Cardiac muscle cell (in vitro differentiated cells and primary cell): ENCODE measurements at places on chromosomes 7 and 10. TPM values are rescaled to one million over a fixed set of nuclear protein-coding genes. Genes with fewer than 3 reads are reported as not detected.

- no peak for DNase-seq
These were observed 154.8 kb downstream of the RAPGEF5 start for GRCh38 chr7:22202141-22202540.

GRCh38 chr7:81468526-81468925 is 301.3 kb downstream of the HGF start:
- no peak for DNase-seq

GRCh38 chr7:150381785-150382122 is 2.6 kb downstream of the ZNF775 start:
- no peak for DNase-seq

- peak; percentile 57 for DNase-seq
These were observed 160.9 kb upstream of the NEBL start for GRCh38 chr10:21057989-21058388.

DNA sequence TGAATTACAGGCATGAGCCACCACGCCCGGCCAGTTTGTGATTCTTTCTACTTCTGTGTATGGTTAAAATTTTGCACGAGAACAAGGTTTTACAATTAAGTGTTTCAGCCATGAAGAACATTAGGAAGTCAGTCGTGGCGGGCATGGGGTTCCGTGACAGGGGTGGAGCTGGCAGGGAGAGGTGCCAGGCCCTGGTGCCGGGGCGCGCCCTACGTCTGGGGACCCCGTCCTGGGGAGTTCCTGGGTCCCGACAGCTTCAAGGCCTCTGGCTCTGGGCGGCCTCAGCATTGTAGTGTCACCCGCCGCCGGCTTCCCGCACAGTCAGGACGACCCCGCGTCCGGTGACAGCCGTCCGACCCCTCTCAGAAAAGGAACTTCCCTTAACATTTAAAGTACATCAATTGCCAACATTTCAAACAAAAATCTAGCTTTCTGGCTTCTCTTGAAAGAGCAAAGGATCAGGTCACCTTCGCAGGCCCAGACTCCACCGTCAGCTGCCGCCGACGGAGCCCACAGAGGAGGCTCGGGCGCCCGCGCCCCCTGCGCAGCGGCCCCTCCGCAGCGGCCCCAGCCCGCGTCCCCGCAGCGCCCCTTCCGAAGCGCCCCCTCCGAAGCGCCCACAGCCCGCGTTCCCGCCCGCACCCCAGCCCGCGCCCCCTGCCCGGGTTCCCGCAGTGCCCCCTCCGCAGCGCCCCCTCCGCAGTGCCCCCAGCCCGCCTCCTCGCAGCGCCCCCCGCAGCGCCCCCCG is 23.2 kb upstream of the MKI67 start:
- no peak for DNase-seq

GRCh38 chr10:28365840-28366239 is 63.0 kb upstream of the MPP7 start:
- no peak for DNase-seq

DNA sequence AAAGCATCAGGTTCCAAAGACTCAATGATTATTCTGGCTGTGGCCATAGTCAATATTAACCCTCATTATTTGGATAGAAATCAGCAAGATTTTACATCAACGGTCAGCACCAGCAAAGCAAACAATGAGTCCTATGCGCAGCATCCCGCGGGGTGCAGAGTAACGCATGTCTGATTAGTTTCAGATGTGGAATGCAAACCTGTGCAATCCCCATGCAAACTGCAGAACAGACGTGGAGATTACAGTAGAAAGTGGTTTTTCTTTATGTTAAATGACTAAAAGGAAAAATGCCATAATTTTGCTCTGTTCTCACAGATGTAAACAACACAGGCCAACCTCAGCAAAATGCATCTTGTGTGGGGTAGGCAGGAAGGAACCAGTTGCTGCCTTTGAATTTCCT is 258.1 kb upstream of the GRB10 start:
- DNase-seq: no peak

DNA sequence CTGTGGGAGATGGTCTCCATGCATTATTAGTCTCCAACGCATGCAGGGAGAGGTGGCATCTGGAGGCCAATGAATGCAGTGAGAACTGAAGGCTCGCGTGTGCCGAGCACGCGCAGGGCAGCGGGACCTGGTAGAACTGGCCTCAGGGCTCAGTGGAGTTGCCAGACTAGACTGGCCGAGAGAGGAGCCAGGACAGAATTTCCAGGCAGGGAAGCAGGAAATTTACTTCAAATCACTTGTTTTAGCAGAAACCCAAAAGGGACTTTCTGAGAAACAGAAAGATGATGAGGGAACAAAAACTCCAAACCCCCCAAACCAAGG is 311.0 kb upstream of the IMMP2L start:
- DNase-seq: no peak

DNA sequence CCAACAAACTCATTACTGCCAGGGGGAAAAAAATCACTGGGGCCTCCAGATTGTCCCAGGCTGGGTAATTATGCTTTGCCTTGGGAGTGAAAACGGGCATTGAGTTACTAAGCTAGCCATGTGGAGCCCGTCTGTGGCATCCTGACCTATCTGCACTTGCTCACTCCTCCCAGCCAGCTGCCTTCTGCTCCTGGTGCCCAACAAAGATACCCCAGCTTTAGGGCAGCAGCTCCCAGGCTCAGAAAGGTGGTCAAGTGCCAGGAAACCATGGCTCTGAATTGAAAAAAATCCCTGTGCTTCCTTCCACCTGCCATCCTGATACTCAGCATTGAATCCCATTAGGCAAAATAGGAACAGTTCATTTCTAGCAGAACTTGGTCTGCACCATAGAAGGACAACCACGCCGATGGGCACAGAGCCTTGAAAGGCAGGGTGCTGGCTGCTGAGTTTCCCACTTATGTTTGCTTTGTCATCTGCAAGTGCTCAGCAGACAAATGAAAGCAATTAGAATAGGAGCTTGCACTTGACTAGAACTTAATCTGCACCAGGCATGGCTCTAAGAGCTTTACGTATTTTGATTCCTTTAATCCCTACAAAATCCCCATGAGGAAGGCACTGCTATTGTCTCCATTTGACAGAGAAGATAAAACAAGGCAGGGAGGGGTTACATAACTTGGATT is 42.8 kb downstream of the HSPA12A start:
- DNase-seq: no peak

DNA sequence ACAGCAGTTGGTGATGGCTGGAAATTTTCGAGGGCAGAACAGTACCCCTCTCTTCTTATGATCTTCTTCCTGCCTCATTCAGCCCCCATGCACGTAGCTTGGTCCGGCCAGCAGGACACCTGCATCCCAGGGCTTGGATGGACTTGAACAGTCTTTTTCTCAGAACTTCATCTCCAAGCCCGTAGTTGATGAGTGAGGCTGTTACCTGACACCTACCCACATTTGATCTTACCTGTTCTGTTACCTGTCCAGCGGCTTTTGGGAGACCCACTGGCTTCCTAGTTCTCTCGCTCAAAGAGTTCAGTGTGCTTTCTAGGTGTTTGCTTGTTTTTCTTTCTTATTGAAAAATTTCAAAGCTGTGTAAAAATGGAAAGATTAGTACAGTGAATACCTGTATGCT is 212.2 kb downstream of the CUX1 start:
- DNase-seq: no peak

DNA sequence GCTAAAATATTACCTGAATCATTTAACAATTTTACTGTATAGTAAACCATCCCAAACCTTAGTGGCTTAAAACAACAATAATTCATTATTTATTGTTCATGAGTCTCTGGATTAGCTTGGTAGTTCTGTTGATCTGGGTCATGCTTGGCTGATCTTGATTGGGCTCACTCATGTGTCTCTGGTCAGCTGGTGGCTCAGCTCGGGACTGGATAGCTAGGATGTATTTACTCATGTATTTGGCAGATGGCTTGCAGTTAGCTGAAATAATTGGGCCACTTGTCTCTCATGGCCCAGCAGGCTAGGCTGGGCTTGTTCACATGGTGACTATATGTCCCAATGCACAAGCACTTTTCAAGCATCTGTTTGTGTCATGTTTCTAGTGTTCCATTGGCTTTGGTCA is 262.8 kb downstream of the BBS9 start:
- DNase-seq: no peak

DNA sequence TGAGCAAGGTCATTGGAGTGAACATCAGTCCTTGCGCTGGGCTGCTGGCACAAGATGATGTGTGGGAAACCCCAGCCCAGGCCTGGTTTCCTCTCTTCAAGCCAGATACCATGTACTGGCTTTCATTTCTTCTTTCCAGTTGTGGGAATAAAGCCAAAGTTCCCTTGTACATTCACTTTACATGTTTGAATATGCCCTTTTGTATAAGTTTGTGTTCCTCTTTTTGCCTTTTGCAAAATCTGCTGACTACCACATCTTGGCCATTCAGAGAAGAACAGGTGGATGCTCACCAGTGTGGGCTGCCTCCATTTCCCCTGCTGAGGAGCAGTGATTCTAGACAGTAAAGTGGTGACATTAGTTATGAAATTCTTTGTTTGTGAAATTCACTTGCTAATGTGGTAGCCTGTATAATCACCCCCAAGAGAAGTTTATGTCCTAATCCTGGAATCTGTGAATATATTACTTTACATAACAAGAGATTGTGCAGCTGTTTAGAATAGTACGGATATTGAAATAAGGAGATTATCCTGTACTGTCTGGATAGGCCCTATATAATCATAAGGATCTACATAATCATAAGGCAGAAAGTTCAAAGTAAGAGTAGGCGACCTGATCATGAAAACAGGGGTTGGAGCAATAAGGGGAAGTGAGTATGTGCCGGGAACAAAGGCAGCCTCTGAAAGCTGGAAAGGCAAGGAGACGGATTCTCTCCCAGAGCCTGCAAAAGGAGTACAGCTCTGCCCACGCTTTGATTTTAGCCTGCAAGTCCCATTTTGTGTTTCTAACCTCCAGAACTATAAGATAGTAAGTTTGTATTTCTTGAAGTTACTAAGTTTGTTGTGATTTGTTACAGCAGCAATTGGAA is 18.8 kb upstream of the AOAH start:
- DNase-seq: no peak

DNA sequence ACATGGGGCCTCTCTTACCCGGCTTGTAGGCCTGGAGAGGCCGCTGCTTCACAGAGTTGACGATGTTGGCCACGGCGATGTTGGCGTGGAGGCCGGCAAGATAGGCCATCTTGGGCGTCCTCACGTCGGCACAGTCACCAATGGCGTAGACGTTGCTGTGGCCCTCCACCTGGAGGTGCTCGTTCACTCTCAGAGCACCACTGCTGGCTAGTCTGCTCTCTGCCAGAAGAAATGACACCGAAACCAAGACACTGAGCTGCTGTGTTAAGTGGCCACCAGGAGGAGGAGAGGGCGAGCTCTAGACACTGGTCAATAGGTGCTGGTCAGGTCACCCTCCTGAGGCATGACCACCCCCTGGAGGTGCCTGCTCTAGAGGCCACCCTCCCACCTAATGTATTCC is 17.7 kb downstream of the AIFM2 start:
- no peak for DNase-seq

GRCh38 chr10:110461088-110461487 is 36.6 kb upstream of the DUSP5 start:
- DNase-seq: no peak

GRCh38 chr10:33861016-33861704 is 526.7 kb upstream of the NRP1 start:
- DNase-seq: no peak

DNA sequence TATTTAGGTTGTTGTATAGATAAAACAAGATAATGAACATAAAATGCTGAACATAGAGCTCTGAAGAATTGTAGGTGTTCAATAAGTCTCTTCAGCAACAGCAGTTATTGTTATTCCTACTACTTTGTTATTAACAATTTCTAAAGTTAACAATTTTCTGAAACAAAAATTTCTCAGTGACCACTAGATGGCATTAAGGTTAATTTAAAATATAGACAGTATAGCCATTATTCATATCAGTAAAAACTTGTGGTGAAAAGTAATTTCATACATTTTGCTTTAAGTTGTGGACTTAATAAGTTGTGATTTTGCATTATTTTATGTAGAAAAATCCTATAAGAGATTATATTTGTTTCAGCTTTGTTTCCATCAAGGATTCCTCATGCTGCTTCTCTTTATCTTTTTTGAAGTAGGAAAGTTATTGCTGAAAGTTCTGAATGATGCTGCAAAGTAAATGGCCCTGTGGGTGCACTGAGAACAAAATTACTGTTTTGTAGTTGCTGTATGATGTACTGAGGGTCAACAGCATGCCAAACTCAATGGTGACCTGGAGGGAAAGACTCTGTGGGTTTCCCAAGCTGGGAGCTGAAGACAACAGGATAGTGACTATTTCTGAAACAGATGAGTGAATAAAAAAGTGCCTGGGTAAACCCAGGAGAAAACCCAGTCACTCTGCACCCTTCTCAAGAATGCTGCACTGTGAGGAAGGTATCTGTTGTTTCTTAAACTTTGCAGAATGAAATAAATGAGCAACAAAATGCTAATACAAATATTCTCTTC is 253.6 kb downstream of the KIF20B start:
- no peak for DNase-seq

DNA sequence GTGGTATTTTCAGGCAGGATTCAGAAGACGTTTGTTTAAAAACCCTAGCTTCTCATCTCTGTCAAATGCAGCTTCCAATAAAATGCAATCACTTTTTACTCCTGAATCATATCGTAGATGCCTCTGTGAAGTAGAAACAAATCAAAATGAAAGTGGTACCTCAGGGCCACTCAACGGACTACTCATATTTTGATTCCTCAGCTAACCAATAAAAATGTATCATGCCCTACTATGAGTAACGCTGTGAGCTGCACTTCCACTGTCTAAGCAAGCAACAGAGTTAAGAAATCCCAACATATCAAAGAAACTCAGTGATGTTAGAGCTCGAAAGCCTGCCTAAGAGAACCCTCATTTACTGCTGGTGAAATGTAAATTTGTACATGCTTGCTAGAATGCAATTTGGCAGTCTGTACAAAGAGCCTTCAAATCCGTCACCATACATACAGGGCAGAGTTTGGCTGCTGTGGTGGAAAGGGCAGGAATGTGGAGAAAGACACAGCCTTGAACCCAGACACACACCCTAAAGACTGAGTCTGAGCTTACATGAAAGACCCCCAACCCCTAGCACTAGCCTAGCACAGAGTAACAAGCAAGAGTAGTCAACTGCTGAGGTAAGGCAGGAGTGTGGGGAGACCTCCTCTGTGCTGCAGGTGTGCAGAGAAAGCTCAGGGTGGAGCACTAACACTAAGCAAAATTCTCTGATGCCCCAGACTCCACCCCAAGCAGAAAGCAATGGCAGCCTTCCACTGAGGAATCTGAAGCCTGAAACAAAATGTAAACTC is 151.5 kb downstream of the ANK3 start:
- peak; percentile 62 for DNase-seq

GRCh38 chr7:151843181-151843580 is 33.7 kb downstream of the PRKAG2 start:
- DNase-seq: no peak

HYAL4 gene
- total RNA-seq: not detected in 2 replicates

A1CF gene
- total RNA-seq: not detected in 2 replicates

H2BK1 gene
- total RNA-seq: not detected in 2 replicates

HHEX gene
- total RNA-seq: 0.32 and 0.89 TPM in 2 replicates

ASB10 gene
- 1.0 and 1.4 TPM in 2 replicates for total RNA-seq

NPY4R gene
- 0.39 and 1.2 TPM in 2 replicates for total RNA-seq

ARHGEF35 gene
- 0.35 and 1.7 TPM in 2 replicates for total RNA-seq

CHCHD2 gene
- 393 and 511 TPM in 2 replicates for total RNA-seq

PHTF2 gene
- total RNA-seq: 27.7 and 36.6 TPM in 2 replicates

PHKG1 gene
- 0.21 and 0.81 TPM in 2 replicates for total RNA-seq

SMKR1 gene
- total RNA-seq: 0.39 TPM in 1 of 2 replicates, not detected in the other

C10orf105 gene
- total RNA-seq: 0.03 TPM in 1 of 2 replicates, not detected in the other

MSRB2 gene
- total RNA-seq: 32.9 and 50.4 TPM in 2 replicates

NOS3 gene
- total RNA-seq: 19.7 and 20.3 TPM in 2 replicates

CFAP69 gene
- total RNA-seq: 4.3 and 19.2 TPM in 2 replicates
